NCI-H187 (cell line): ENCODE measurements at places on chromosomes 2 and 18.
A peak's percentile ranks its signal among the peaks of the same experiment; 100 is the strongest.

- no peak for DNase-seq
Measured at GRCh38 chr2:32719933-32720716, 92.3 kb downstream of the TTC27 start.

DNA sequence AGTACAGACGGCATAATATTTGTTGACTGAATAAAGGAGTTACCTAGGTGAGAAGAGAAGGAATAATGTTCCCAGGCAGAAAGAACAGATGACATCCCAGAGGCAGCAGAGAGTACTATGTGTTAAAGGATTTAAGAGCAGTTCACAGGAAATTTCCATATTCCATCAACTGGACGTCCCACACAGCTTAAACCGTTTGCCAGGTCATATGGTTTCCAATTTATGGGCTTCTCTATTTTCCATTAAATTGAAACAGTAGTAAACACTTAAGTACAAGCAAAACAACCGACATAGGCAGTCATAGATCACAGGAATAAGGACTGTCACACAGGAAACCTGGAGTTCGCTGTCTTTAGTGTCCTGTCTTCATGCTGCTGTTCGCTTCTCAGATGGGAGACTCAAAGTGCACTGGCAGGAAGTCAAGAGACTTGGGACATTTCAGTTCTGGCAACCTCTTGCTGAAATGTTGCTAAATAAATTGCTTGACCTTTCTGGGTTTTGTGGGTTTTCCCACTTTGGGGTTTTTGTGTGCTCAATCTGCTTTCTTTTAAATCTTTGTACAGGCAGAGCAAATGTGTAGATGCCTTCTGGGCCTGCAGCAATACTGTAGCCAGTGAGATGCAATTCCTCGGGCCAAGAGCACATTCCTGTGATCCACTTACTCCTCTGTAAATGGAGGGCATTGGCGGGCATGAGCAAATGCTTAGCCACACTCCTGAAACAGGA lies 5.8 kb upstream of the PIEZO2 start:
- DNase-seq: no peak

GRCh38 chr2:127386246-127386645 lies 1.5 kb downstream of the MAP3K2 start:
- no peak for DNase-seq

GRCh38 chr2:191980483-191980882 lies 133.6 kb upstream of the CAVIN2 start:
- DNase-seq: no peak

DNA sequence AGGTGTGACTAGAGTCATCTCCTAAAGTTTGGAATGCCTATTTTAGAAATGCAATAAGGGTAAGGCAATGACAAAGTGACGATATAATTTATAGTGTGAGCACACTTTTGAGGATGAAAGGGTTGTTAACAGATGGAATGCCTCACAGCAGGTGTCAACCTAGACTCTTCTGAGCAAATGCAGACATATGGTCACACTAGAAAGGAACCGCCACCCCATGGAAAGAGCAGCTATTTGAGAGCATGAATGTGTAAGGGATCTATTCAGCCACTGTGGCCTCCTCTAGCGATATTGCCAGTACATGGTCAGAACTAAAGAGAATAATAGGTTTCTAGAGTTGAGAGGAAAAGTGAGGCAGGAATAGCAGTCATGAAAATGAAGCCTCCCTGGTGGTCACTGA lies 18.5 kb downstream of the DSG2 start:
- no peak for DNase-seq

- no peak for DNase-seq
Measured at GRCh38 chr2:160197587-160197986, 2.5 kb downstream of the ITGB6 start.

DNA sequence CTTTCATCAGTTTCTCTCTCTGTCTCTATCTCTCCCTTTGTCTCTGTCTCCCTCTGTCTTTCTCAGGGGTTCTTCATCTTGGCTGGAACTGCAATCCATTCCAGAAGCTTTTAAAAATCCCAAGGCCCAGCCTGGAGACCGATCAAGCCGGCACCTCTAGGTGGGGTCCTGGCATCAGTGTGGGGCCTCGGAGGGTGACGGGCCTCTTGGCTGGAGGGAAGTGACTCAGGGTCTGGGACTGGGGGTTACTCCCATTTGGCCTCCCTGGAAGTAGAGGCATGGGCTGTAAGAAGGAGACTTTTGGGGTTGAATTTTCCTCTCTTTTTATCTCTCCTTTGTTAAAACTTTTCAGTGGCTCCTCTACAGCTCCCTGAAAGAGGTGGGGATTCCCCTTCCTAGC lies 52.8 kb upstream of the OTOF start:
- no peak for DNase-seq

- DNase-seq: no peak
Measured at GRCh38 chr2:19114126-19114525, 244.3 kb downstream of the OSR1 start.

GRCh38 chr18:77248873-77249568 lies 627 bp upstream of the GALR1 start:
- DNase-seq: no peak

DNA sequence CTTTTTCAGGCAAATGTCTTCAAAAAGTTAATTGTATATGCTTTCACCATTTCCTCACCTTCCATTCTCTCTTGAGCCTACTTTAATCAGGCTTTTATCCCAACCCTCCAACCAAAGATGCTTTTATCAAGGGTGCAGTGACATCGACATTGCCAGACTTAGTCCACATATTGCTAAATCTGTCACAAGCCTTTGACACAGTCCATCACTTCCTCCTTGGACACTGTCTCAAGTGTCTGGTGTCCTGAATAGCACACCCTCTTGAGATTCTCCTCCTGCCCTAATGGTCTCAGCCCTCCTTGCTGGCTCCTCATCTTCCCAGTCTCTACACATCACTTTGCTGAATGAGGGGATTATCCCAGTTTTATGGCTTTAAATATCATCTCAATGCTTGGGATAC lies 147.5 kb upstream of the SLC39A10 start:
- DNase-seq: no peak

DNA sequence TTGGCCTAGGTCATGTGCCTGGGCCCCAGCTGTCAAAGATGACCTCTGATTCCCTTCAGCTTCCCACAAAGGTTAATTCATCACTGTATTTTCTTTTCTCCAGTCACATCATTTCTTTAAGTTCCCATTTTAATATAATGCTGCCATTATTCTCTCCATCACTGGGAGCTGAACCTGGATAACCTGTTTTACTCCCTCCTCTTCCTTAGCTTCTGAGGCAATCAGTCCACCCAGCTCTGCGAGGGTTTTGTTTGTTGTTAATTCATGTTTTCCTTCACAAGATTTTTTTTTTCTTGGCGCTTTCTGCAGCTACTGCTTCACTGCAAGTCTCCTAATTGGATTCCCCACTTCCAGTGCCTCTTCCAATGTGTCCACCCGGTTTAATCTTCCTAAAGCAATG lies 5.1 kb upstream of the EML4 start:
- DNase-seq: no peak

GRCh38 chr2:42046819-42047487 lies 868 bp upstream of the PKDCC start:
- no peak for DNase-seq

DNA sequence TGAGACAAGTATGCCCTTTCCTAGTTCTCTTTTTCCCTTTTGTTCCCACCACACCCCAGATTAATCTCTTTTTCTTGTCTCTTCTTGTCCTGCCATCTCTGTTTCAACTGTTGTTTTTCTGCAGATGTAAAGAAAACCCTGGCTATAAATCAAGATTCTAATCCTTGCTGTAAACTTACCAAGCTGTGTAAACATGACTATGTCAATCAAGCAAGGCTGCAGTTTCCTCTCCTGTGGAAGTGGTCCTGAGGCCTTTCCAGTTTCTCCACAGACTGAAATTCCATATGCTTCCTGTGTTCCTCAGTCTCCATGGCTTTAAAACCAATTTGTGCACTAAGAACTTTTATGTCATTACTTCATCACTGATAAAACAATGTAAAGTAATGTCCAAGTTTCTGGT lies 288.8 kb upstream of the PIK3C3 start:
- DNase-seq: no peak

DNA sequence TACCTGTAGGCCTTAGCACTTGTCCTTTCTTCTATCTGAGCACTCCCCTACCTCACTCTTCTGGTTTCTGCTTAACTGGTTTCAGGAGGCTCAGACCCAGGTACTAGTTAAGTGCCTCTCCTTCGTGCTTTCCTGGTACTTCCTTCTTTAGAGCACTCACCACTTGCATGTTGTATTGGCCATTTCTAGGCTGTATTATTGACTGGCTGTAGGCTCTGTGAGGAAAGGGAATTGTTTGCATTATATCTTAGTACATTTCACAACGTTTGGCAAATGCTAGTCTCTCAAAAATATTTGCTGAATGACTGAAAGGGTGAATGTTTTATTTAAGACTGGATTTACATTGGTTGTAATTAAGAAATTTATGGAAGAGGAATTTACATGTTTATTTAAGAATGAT lies 36.0 kb upstream of the SCN1A start:
- DNase-seq: no peak

DNA sequence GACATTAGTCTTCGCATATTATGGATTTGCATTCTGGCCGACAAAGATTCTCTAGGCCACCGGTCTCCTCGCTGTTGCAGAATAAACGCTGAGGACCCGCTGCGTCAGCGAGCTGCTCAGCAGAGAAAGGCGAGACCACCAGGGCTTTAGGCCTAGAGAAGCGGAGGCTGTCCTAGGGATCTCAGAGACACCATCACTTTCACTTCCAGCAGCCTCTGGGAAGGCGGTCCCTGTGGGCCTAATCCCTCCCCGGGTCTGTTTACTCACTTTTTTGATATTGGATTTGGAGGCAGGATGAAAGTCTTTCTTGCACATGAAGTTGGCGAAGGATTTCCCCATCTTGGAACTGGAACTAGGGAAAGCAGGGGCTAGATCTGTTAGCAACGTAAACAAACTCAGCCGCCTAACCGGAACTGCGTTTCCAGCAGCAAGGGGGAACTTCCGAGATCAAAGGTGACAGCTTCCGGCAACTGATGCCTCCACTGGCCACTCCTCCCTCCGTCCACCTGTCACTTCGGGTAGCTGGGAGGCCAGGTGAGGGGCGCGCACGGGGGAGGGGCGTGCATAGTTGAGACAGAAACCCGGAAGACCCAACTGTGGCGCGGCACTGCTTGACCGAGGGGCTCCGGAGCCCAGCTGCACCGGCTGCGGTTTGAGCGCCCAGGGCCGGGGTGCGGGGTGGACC lies at the start of gene SCRN3:
Gene SCRN3, plus strand, starts transcription at position 447 of the 685 bp plus-strand sequence. CDS start 2,554 bp downstream, outside the sequence.
- peak; percentile 26 for DNase-seq

DNA sequence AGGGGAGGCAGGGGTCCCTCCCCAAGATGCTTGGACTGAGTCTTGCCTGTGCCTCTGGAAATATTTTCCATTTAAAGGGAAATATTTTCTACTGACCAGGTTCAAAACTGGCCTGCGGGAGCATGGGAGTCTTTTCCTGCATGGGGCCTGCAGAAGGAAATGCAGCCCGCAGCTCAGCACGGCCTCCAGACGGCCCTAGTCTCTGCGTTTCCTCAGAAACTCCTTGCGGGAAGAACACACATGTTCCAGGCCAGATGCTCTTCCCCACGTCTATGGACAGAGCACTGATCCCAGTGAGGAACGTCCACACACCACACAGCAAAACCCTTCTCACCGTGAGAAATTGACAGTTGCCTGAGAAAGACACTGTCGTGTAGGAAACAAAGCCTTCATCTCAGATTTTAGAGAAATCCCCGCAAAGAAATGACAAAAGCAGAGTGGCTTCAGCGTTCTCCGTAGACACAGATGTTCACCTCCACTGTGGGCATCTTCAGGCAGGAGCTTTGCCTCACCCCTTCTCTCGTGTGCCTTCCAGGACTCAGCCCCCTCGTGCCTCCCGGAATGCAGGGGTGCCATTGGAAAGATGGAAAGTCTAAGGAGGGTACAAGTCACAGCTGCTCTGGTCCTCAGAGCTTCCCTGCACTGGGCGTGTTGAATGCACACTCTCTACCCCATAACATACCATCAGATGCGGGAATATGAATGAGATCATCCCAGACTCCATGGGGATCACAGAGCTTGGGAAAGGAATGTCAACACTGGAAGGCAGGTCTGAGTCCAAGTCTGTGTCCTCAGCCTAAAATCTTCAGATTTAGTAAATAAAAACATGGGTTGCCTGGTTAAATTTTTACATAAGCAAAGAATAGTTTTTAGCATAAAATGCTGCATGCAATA lies 438.7 kb upstream of the SALL3 start:
- DNase-seq: no peak

DNA sequence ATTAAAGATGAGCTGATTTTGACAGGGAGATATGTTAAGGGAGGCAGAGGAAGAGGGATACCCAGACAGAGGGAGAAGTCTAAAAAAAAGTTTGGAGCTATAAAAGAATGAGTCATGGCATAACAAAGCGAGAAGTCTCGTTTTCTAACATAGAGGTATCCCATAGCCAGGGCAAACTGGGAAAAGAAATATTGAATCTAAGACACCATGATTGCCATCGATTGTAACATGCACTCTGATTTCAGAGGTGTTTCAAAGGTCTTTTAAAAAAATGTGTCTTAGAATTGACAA lies 110.7 kb downstream of the MDH1 start:
- DNase-seq: no peak

- no peak for DNase-seq
Measured at GRCh38 chr2:205216580-205216979, 465.7 kb upstream of the NRP2 start.

DNA sequence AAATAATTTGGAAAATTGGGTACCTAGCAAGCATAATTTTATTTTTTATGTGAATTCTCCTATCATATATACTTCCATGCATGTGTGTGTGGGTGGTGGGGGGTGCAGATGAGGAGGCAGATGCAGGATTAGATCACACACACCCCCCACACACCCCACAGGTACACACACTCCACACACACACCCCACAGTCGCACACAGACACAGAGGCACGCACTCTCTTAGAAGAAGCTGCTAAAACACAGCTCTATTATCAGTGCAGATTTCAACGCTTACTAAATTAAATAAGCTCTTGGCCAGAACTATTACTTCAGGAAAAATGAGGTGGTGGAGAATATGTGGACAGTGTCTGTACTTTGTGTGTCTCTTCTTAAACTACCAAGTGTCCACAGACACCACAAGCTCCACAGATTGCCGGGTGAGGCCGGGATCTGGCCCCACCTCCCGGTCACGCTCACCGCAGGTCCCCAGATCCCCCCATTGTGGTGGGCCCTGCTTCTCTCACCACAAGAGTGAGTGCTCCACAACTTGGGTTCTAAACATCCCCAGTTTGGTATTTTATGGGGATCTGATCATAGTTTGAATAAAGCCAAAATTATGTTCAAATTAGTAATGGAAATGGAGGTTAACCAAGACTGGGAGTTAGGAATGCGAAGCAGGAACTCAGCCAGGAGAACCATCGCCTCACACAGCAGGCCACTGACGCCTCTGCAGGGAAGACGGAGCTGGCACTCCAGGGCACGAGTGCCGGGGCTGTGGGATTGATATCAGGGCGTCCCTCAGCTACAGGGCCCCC lies 102.1 kb downstream of the PXDN start:
- no peak for DNase-seq

DNA sequence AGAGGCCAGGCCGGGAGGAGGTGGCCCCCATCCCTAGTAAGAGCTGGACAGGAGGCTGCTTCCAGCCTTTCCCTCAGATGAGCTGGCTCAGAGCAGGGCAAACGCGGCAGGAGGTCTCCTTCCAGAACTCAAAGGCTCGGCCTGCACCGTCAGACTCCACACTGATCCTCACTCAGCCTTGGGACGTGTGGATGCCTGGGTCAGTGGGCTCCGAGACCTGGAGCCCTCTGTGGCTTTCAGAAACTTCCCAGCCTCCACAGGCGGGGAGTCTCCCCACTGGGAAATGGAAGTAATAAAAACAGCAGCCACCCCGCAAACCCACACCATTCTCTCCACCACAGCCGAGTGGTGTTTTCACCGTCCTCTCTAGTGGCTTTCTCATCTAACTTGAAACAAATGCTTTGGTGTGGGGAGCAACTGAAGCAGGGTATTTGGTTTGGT lies 54.3 kb downstream of the INPP5D start:
- no peak for DNase-seq
